ENCODE measurements at places on chromosomes 3 and 15. TPM values are rescaled to one million over a fixed set of nuclear protein-coding genes. Genes with fewer than 3 reads are reported as not detected.

GOLGA8J gene
- polyA plus RNA-seq = not detected

MESP2 gene
- polyA plus RNA-seq = 0.24 TPM

PLSCR1 gene
- 53.5 TPM for polyA plus RNA-seq

LTK gene
- polyA plus RNA-seq = 6.7 TPM

CYP1A2 gene
- polyA plus RNA-seq = not detected

MUSTN1 gene
- polyA plus RNA-seq = 47.8 TPM

HIGD2B gene
- not detected for polyA plus RNA-seq

CHRM5 gene
- polyA plus RNA-seq = not detected

ATP13A5 gene
- polyA plus RNA-seq = not detected

MASP1 gene
- 2.8 TPM for polyA plus RNA-seq

ROPN1 gene
- not detected for polyA plus RNA-seq

C2CD4A gene
- 0.17 TPM for polyA plus RNA-seq

UROC1 gene
- not detected for polyA plus RNA-seq

CACNA1D gene
- polyA plus RNA-seq = 3.7 TPM

POPDC2 gene
- polyA plus RNA-seq = 7.3 TPM

APEH gene
- polyA plus RNA-seq = 138 TPM

NKIRAS1 gene
- 17.2 TPM for polyA plus RNA-seq

NR2F2 gene
- polyA plus RNA-seq = 42.5 TPM

GOLGA8M gene
- 0.95 TPM for polyA plus RNA-seq

CGNL1 gene
- polyA plus RNA-seq = 62.0 TPM

PP2D1 gene
- polyA plus RNA-seq = not detected

FETUB gene
- polyA plus RNA-seq = not detected

LAMB2 gene
- polyA plus RNA-seq = 460 TPM

SPTBN5 gene
- polyA plus RNA-seq = 2.6 TPM

CAMK1 gene
- 52.7 TPM for polyA plus RNA-seq

P2RY1 gene
- 0.41 TPM for polyA plus RNA-seq

THRB gene
- polyA plus RNA-seq = 4.5 TPM

CLDND1 gene
- 35.8 TPM for polyA plus RNA-seq

OR5H2 gene
- not detected for polyA plus RNA-seq

SPINT1 gene
- 112 TPM for polyA plus RNA-seq

RTP3 gene
- polyA plus RNA-seq = 0.30 TPM

APOD gene
- 12.9 TPM for polyA plus RNA-seq

IQCH gene
- polyA plus RNA-seq = 3.2 TPM

IFT80 gene
- 17.5 TPM for polyA plus RNA-seq

GP5 gene
- not detected for polyA plus RNA-seq

GPR171 gene
- polyA plus RNA-seq = 0.47 TPM

TM6SF1 gene
- polyA plus RNA-seq = 2.6 TPM

SPINK8 gene
- not detected for polyA plus RNA-seq

FOXB1 gene
- polyA plus RNA-seq = not detected

IL16 gene
- polyA plus RNA-seq = 1.4 TPM

NPAP1 gene
- 0.04 TPM for polyA plus RNA-seq

C3orf18 gene
- 14.9 TPM for polyA plus RNA-seq

BCL2A1 gene
- 0.67 TPM for polyA plus RNA-seq

SLC22A14 gene
- 0.75 TPM for polyA plus RNA-seq

KLF13 gene
- polyA plus RNA-seq = 55.5 TPM

B2M gene
- 3,515 TPM for polyA plus RNA-seq

EFHB gene
- 3.5 TPM for polyA plus RNA-seq

LINGO1 gene
- 6.8 TPM for polyA plus RNA-seq

MGLL gene
- 74.2 TPM for polyA plus RNA-seq

DUOX2 gene
- polyA plus RNA-seq = 0.26 TPM

CCR8 gene
- not detected for polyA plus RNA-seq

FYTTD1 gene
- 11.9 TPM for polyA plus RNA-seq
